Esophagus squamous epithelium (tissue), 5 donors: ENCODE measurements at places on chromosomes 16 and 17.

DNA sequence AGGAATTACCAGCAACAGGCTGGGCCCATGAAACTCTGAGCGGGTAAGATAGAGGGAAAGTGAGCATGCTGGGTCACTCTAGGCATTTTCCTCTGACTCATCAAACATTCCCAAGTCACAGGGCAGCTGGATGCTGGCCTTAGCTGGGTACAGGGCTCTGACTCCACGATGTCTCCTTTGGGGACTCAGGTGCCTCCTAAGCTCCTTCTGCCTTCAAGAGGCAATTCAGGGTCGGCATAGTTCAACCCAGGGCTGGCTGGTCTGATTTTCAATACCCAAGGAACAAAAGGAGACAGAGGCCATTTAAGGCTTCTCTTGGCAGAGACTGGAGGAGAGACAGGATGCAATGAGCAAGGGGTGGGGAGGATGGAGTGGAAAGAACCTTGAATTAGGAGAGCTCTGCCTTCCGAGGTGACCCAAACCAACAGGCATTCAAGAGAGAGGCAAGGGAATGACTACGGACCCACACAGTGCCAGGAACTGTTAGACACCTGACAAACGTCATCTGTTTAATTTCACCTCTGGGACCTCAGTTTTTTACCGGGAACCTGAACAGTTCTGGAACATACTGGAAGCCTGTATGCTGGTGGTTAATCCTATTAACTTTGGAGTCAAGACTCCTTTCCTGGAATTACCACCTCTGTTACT lies 910 bp downstream of the WBP2 start:
- no peak for DNase-seq

DNA sequence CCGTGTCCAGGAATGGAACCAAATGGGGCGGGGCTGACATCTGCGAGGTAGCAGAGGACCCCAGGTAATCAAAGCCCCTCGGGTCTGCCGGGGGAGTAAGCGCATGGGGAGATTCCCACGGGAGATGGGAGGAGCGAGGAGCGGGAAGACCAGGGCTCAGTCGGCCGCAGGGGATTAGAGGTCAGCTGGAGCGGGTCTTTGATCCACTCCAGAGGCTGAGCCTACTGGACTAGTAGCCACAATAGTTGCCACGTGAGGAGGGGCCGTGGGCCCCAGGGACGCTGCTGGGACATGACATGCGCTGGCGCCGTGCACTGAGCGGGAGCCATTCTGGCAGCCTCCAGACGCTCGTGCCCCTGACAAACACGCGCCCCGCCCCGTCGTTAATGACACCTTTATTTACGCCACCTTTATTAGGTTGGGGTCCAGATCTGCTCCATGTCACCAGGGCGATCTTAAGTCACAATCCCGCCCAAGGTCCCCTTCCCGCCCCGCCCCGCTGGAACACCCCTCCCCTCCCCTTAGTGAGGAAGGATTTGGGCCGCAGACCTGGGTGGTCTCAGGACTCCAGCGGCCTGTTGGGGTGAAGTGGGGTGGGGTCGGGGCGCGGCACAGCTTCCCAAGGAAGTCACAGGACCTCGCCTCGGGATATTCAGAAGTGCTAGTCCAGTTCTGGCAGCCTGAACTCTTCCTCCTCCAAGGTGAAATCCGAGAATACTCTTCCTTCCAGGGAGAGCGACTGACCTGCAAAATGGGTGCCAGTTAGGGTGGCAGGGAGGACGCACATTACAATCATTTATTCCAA lies 15.0 kb downstream of the PPY start:
- DNase-seq, result no peak

DNA sequence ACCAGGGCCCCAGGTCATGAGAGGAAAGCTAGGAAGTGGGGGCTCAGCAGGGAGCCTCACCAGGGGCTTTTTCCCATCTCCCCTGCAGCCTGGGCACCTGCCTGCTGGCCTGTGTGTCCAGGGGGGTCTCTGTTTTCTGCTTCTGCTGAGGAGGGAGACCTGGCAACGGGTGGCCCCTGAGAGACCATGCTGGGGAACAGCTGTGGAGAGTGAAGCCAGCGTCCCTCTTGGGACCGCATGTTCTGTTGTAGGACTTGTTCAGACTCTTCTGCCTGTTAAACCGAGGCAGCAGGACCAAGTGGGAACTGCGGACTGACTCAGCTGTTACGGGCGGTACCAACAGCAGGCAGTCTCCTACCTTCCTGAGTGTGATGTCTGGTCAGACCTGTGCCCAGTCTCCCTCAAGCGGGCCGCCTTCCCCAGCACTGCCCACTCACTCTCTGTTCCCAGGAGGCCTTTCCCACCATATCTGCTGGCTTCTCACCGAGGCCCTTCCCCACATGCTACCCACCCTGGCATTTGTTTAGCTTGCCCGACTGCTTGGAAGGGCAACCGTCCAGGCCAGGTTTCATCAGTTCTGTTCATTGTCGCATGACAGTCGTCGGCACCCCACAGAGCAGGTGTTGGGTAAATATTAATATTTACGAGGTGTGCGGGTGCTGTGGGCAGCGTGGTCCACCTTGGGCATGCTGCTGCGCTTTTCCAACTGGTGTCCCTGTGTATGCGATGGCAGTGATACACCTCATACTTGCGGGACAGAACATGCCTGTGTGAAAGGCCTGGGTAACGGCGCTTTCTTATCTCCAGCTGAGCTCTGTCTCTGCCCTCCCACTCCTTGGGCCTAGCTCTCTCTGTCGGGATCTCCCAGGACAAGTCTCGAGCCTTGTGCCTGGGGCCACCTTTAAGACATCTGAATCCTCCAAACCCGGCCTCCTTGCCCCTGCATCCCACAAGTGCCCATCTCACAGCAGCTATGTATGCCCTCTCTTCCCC lies 69.4 kb downstream of the MPRIP start:
- DNase-seq, result no peak

DNA sequence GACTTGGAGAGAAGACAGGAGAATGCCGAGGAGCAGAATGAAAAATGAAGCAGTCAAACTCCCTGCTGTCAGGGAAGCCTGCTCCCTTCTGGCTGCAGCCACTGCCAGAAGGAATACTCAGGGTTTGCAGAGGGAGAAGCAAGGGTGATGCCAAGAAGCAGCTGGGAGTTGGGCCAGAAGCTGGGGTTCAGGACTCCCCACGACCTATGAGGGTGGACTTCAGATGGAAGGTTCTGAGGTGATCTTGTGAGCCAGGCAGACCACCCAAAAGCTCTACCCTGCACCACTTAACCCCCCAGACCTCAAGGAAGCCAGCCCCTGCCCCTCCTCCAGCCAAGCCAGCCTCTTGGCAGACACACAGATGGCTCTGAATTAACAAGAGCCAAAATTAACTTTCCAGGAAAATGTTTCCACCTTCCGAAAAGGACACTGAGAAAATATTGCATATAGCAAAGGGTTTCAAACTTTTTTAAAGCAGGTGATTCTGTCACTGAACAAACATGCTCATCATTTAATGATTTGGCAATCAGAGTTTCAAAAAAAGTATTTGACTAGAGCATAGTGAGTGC lies 126.0 kb upstream of the ERCC4 start:
- DNase-seq, result no peak

GRCh38 chr16:11056993-11057649 lies 112.8 kb downstream of the CLEC16A start:
- no peak for DNase-seq

- no peak for DNase-seq
These were observed 143.3 kb downstream of the CLEC16A start for GRCh38 chr16:11087691-11088073.

DNA sequence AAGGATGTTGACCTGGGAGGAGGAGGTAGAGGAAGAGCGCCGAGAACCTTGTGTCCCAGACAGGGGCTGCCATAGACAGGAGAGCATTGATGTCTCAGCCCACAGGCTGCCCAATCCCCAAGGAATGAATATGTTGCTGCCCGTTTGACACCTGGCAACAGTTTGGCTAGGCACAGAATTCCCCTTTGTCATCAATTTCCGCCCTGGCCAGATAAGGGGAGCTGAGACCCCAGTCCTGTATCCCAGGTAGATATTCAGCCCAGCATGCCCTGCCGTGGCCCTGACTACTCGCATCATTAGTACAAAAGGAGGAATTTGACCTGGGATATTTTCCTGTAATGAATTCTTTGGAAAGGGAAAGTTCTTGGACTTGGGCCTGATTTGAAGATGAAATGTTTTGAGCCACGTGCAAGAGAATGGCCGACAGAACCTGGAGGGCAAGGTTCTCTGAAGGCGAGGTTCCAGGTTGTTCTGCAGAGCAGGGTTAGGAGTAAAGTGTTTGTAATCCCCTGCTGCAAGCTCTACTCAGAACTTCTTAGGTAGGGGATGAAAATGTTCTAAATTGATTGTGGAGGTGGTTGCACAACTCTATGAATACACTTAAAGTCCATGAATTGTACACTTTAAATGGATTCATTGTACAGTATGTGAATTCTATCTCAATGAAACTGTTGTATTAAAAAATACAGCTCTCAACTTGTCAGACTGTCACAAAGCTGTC lies 108.8 kb downstream of the SOCS1 start:
- no peak for DNase-seq

GRCh38 chr17:37801171-37801570 lies 56.3 kb upstream of the HNF1B start:
- DNase-seq, result no peak

DNA sequence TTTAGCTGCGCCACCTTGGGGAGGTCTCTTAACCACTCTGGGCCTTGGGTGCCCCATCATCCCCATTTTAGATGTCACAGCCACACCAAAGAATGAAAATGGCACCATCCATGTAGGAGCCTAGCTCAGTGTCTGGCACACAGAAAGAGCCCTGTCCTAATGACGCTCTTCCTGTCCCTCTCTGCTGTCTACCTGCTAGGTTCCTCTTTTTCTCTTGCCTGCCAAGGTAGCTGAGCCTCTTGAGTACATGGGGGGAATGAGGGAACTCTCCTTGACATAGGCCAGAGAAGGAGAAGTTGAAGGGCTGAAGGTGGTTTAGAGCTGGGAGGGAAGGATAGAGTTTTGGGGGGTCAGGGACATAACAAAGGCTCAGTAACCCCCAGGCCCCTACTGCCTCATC lies 1.8 kb downstream of the RUNDC3A start:
- no peak for DNase-seq

- DNase-seq, result no peak
These were observed 126.9 kb downstream of the PARN start for GRCh38 chr16:14502932-14503741.
